ENCODE measurements at places on chromosomes 4 and X. TPM values are rescaled to one million over a fixed set of nuclear protein-coding genes. Genes with fewer than 3 reads are reported as not detected.

DNA sequence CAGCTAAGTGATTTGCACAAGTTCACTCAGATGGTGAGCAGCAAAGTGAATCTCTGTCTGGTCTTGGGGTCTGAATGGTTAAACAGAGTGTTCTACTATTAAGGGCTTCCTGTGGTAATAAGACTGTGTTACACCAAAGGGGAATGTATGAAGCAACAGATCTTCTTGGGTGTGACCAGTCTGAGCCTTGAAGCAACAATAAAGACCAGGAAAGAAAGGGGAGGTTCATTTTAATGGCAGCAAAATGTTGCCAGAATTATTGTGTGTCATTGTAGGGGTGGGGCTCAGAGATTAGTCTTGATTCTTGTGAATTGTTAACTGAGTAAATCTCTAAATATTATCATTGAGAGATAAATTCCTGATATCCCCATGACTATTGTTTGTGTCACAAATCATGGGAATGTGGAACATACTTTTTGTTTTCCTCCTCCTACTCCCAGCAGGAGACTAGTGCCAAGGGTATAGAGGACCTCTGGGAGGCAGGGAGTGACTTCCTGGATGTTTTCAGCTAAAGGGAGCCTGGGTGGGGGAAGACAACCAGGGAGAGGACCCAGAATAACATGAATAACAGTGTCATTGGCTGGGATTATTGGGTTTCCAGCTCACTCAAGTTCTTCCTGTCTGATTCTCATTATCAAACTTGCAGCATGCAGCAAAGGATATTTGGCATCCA is 141.4 kb upstream of the PAK3 start:
- DNase-seq, result no peak

DNA sequence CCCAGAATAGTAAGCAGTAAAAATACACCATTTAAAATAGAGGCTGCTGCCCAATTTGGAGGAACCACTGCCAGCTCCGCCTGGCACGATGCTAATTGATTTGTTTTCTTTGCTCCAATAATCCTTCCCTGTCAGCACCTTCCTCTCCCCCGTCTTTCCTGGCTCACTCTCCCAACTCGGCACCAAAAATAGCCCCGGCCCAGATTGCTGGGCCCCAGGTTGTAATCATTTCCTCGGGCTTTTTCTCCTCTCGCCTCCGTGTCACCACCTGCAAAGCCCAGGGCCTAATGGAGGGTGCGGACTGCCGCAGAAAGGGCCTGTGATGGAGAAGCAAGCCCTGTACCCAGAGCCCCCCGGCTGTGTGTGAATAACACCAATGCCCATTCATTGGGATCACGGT is 197.6 kb upstream of the PSAPL1 start:
- DNase-seq, result no peak

FAM184B gene
- 0.11 TPM for total RNA-seq

SYNPO2 gene
- 428 TPM for total RNA-seq

Measured in urinary bladder (tissue), 4 donors.